ENCODE measurements at places on chromosomes 5 and 9.

DNA sequence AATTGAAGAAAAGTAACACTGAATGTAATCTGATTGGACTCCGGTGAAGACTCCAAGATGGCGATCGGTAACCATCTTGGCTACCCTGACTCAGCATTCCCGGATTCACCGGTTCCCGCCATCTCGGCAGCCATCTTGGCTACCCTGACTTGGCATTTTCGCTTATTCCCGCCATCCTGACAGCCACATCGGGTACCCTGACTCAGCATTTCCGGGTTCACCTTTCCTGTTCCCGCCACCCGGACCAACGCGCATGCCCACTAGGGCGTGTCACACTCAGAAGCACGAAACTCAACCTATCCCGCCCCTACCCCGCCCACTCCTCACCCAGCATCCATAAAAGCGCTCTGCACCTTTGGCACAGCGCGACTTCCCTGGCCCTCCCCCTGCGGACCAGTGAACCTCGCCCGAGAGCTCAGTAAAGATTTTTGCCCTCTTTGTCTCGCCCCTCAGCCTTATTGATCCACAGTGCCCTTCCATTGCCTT is 17.2 kb downstream of the SPTLC1 start:
- DNase-seq: no peak

- no peak for DNase-seq
Observed at GRCh38 chr5:53820802-53821171, 260.3 kb downstream of the NDUFS4 start.

GRCh38 chr5:140213370-140213983 is 38.5 kb downstream of the CYSTM1 start:
- no peak for DNase-seq

GRCh38 chr5:159163027-159163700 is 46.2 kb downstream of the RNF145 start:
- no peak for DNase-seq

DNA sequence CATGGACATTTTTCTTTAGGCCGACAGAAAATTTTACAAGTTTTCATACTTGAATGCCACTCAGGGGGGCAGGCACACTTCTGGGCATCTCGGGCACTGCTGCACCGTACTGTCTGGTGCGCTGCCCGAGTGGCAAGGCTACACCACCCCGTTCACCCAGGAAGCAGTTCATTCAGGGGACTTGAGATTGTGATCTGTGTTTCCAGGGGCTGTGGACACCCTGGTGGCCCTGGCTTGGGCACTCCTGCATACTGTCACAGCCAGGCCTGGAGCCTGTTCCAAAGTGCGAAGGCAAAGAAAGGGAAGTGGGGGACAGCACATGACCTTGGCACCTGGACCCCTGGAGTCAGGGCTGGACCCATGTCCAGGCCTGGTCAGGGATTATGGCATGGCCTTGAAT is 197.6 kb downstream of the PAX5 start:
- DNase-seq: no peak

- no peak for DNase-seq
Observed at GRCh38 chr5:178335302-178336030, 102.9 kb upstream of the PHYKPL start.

DNA sequence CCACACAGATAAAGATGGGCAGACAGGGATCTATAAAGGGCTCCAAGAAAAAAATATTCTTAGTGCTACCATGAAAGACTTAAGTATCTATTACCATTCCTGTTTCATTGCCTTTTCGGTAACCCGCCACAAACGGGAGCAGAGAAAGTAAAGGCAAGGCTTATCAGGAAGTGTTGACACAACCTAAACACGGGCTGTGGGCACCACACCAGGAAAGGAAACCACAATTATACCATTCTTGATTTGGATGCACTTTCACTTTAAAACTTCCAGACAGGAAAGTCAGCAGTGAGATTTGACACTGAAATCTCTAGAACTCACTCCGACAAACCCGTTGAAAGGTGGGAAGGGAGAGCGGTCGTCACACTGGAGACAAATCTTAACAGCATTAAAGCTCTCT is 6.5 kb downstream of the TLE1 start:
- DNase-seq: no peak

DNA sequence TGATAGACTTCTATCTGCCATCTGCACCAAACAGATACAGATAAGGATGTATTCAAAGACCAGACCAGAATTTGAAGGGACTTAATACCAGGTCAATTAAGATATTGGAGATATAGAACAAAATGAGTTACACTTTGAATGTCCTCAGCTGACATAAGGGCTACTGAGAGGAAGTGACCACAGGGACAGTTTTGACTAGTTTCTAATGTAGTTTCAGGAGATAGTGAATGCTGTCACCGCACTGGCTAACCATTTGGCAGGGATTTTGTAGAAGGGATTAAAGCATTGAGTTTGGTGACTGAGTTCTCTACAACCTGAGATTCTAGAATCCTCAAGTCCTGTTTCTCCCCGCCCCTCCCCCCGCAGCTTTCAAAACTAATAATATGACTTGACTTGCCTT is 22.7 kb downstream of the CCNH start:
- DNase-seq: no peak

GRCh38 chr9:115814081-115814480 is 339.5 kb upstream of the PAPPA start:
- no peak for DNase-seq

DNA sequence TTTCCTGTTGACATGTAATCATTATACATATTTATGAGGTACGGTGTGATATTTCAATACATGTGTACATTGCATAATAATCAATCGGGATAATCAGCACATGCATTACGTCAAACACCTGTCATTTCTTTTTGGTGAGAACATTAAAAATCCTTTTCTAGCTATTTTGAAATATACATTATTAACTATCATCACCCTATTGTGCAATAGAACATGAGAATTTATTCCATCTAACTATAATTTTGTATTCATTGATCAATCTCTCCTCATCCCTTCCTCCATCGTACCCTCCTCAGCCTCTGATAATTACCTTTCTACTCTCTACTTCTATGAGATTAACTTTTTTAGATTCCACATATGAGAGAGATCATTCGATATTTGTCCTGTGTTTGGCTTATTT is 170.9 kb upstream of the GHR start:
- no peak for DNase-seq

GRCh38 chr5:119405419-119405818 is 46.9 kb upstream of the HSD17B4 start:
- DNase-seq: no peak

- no peak for DNase-seq
Observed at GRCh38 chr5:6407558-6408259, 29.4 kb upstream of the MED10 start.

GRCh38 chr9:73577848-73578247 is 426.2 kb downstream of the ANXA1 start:
- DNase-seq: no peak

DNA sequence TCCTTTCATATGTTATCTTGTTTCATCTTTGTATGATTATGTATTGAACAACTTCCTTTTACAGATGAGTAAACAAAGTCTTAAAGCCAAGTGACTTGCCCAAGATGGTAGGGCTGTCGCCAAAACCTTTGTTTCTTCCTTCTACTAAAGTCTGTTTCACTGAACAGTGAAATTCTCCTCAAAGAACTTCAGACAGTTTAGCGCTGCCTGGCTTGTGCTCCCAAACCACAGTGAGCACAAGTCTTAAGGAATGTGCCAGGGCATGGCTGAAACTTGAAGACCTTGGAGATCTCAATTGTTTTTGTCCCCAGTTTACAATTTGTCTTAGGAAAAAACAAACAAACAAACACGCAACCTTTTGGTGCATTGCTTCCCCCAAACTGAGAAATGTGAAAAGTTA is 273.5 kb downstream of the CRB2 start:
- DNase-seq: no peak

DNA sequence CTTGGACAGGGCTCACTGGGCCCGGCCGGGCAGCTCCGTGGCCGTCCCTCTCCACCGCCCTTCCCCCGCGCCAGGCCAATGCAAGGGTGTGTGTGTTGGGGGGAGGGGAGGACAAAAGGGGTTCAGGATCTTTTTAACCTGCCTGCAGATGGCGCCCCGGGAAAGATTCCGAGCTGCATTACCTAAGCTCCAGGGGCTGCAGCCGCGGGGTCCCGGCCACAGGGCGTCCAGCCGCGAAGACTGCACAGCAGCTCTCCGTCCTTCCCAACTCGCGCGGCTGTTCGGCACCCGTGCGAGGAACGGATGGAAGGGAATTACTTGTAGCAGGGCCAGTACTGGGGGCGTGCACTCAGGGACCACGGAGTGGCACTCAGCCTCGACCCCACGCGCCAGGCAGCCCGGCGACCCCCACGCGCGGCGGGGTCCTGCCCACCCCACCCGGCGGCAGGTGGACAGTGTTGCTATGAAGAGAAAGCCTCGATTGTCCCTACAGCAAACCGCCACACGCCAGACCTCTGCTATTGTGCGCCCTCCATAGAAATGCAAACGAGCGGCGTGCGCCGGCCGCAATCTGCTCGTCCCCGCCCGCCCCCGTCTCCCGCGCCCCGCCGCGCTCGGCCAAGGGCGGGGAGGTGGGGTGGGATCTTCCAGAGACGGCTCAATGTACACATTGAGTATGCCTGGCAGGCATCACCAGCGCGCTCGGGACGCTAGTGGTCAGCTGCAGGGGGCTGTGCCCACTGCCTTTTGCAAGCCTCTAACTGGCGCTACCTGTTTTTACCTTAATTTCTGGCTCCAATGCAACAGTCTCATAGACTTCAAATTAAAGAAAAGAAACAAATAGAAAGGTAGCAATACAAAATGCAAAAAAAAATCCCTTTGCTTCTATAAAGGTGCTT is 796 bp upstream of the GADD45G start:
- no peak for DNase-seq

- no peak for DNase-seq
Observed at GRCh38 chr5:402615-403359, 40.2 kb upstream of the EXOC3 start.

- no peak for DNase-seq
Observed at GRCh38 chr5:114358329-114358728, 3.5 kb upstream of the KCNN2 start.

DNA sequence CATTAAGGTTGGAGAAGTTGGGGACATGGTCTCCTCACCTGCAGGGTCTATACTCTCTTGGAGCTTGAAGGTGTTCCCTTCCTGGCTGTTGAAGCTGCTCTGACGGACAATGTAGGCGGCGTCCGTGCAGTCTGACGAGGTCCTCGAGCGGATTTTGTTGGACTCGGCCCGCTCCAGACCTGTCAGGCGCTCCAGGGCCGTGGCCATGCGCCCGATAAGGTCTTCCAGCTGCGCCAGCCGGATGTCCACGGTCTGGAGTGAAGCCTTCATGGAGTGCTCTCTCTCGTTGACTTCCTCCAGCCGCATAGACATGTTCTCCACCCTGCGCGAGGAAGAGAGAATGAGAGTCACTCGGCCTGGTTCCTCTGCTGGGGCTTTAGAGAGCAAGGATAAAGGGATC is 122.6 kb upstream of the KLF9 start:
- DNase-seq: no peak

DNA sequence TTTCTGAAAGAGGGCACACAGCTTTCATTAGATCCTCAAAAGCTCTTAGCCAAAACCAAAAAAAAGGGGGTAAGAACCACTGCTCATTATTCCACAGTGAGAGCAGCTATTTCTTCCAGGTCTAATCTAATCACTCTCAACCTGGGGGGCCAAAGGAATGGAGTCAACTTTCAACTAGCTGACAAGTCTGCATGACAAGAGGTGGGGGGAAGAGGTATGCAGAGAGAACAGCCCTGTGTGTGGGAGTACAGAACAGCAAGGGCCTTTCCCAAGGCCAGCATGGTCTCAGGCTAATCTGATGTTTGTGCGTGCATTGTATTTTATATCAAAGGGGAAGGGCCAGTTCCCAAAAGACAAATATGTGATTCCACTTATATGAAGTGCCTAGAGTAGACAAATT is 36.9 kb upstream of the PIP5K1B start:
- DNase-seq: no peak

DNA sequence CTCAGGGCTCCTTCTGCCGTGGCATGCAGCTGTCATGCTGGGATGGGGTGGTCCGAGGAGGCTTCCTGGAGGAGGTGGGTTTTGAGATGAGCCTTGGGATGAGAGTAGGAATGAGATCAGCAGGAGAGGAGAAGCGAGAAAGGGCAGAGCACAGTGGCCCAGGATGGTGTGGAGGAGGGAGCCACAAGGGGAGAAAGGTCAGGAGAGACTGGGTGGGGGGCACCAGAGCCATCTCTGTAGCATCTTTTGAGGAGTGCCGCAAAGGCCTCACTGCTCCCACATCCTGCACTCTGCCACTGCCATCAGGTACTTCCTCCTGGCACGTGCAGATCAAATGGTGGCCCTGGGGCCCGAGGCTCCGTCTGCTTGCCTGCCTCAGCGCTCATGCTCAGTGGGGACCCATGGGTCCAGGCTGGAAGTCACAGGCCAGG is 150.2 kb downstream of the MACROH2A1 start:
- no peak for DNase-seq

DNA sequence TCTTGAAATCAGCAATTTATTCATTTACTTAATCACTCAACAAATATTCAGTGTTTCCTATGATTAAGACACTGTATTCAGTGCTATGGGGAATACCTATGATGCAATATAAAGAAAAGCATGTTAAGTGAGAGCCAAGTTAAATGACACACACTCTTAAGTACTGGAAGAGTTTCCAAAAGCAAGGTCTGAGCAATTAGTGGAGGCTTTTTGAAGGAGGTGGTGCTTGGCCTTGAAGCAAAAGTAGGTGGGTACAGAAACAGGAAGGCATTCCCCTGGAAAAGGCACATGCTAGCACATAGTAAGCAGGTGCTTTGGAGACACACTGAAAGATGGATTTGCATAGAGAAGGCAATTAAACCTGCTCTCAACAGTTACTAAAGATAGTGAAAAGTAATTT is 4.0 kb downstream of the TSLP start:
- DNase-seq: no peak

- DNase-seq: no peak
Observed at GRCh38 chr9:86082870-86083269, 16.5 kb downstream of the GOLM1 start.

- no peak for DNase-seq
Observed at GRCh38 chr5:161847447-161847846, 473 bp upstream of the GABRA1 start.

- DNase-seq: no peak
Observed at GRCh38 chr9:91056486-91056885, 254.9 kb downstream of the SYK start.

GRCh38 chr9:22049411-22049810 is 40.3 kb upstream of the CDKN2B start:
- no peak for DNase-seq

Data from GM19239 (cell line).